ENCODE measurements at places on chromosomes 11 and 22. TPM values are rescaled to one million over a fixed set of nuclear protein-coding genes. Genes with fewer than 3 reads are reported as not detected.

The IRAG1 gene
- total RNA-seq, result not detected

The NFAM1 gene
- total RNA-seq, result 0.18 TPM

- H3K36me3 ChIP-seq, result peaks cover 17% of the 10 kb centered on the region
- H3K4me3 ChIP-seq, result peak overlapping the region; percentile 79
- H3K4me1 ChIP-seq, result peaks cover 17% of the 10 kb centered on the region
- DNase-seq, result no peak
Observed at GRCh38 chr11:61968758-61969390, 1.4 kb upstream of the FTH1 start.

- no peak overlapping the region for H3K4me3 ChIP-seq
Observed at GRCh38 chr22:28894334-28894733, 11.0 kb downstream of the ZNRF3 start.

DNA sequence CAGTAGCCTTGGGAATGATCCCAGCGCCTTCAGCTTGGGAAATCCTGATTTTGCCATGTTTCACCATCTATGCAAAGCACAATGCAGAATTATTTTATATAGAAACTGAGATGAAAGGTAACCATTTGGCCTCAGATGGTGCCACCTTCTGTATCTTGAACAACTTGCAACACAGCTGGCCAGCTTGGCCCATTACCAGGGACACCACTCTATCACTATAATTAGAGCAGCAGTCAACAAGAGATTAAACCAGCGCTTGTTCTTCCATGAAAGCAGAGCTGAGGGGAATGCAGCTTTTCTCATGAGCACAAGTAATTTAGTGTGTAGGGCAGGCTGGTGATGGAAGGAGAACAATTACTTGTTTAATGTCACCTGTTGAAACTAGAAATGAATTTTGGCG, 6.7 kb upstream of the ZDHHC13 start:
- no peaks in the 10 kb centered on the region for H3K27me3 ChIP-seq
- H3K4me3 ChIP-seq, result no peak overlapping the region
- no peaks in the 10 kb centered on the region for H3K36me3 ChIP-seq

DNA sequence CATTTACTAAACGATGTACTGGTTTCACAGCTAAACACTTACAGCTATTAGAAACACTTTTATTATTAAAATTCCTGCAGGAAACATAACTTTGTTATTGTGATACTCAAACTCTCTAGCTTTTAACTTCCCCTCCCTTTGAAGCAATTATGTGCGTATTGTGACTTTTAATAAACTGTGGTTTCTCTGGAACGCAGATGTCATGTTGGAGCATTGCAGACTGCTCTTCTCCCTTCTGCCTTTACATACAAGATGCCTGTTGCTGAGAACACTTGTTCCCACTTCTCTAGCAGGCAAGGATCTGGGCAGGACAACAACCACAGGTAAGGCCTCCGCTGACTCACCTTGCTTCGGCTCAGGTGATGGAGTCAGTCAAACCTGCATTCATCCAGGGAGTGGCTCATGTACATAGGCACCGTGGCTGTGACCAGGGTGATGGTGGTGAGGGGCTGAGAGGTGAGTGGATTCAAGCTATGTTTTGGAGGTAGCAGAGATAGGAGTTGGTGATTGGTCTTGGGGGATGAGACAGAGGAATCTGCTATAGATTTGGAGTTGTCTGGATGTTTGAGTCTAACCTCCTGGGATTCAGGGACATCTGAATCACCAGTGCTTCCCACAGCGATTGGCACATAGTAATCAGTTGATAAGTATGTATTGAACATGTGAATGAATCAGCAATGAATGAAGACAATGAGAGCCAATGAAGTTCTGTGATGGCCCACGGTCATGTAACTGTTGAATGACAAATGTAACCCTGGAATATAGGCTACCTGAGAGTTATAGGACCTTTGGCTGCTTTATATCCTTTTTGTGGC, 106.0 kb downstream of the ADAMTS15 start:
- H3K27me3 ChIP-seq, result no peaks in the 10 kb centered on the region
- no peaks in the 10 kb centered on the region for H3K4me1 ChIP-seq
- no peaks in the 10 kb centered on the region for H3K36me3 ChIP-seq
- no peak overlapping the region for H3K4me3 ChIP-seq
- H3K27ac ChIP-seq, result no peak overlapping the region
- DNase-seq, result no peak

DNA sequence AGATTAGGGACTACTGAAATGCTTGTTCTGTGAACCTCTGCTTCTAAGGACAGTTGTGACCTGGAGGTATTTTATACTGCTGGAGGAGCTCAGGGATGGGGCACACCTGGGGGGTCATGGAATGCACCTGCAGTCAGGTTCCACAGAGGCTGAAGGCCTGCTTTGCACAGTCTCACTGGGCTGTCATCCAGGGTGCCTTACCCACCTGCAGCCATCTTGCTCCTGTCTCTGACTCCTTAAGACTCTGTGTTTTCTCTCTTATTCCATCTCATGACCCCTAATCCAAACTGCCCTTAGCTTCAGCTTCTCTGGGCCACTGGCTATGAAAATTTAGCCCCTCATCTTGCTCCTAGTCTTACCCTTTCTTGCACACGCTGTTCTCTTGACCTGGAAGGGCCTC, 127.0 kb upstream of the SNX19 start:
- no peaks in the 10 kb centered on the region for H3K4me1 ChIP-seq
- DNase-seq, result no peak
- H3K27me3 ChIP-seq, result no peaks in the 10 kb centered on the region
- H3K36me3 ChIP-seq, result no peaks in the 10 kb centered on the region
- no peak overlapping the region for H3K27ac ChIP-seq

GRCh38 chr22:32904044-32904443, 102.5 kb downstream of the TIMP3 start:
- H3K4me1 ChIP-seq, result no peaks in the 10 kb centered on the region
- peak; percentile 57 for DNase-seq
- H3K36me3 ChIP-seq, result no peaks in the 10 kb centered on the region
- H3K27ac ChIP-seq, result no peak overlapping the region
- no peaks in the 10 kb centered on the region for H3K27me3 ChIP-seq

DNA sequence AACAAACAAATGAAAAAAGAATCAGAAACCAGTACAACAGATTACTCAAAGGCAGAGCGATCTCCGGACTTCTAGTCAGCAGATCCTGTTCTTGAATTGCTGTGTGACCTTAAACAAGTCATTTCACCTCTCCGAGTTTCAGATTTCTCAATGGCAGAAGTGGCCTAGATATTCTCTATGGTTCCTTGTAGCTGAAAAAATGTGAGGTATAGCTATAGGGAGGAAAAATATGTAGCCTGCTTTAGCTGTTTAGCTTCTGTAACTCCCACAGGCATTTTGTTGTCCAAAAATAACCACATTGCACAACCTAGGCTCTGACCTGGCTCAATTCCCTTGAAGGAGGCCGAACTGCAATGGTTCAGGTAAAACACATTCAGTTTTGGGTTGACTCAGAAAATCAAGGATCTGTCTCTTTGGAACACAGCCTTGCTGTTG, 100.7 kb downstream of the DBX1 start:
- H3K4me3 ChIP-seq, result no peak overlapping the region
- no peaks in the 10 kb centered on the region for H3K27me3 ChIP-seq
- no peak overlapping the region for H3K27ac ChIP-seq

- no peaks in the 10 kb centered on the region for H3K4me1 ChIP-seq
- no peaks in the 10 kb centered on the region for H3K27me3 ChIP-seq
- no peak overlapping the region for H3K27ac ChIP-seq
- no peak overlapping the region for H3K4me3 ChIP-seq
- no peak for DNase-seq
Observed at GRCh38 chr11:31326470-31327148, 42.9 kb downstream of the DCDC1 start.

DNA sequence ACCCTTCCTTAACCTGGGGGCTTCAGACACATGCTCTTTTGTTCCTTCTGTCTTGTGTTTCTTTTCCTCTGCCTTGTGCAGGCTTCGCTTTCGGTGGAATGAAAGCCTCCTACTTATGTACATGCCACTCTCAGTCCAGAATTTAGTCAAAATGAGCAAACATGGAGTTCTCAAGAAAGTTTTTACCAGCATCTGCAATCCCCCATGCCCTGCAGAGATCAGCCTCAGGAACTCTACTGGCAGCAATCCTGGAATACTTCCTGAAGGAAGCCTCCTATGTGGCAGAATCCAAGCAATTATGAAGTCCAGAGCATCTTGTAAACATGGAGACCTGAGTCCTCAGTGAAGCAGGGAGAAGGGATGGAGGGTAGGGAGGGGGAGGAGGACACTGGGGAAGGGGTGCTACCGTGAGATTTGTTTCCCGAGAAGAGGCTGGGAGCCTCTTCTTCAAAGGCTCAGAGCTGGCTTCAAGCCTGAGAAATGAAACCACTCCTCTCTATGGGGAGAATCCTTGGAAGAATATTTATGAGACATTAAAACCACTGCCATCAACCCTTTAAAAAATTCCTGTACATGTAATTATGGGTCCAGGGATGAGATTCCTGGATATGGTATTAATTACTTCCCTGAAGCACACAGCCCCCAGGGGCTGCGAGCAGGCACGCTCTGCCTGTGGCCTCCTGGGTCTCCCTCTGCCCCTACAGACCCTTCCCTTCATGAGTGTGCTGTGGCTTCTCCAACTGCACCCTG, 58.4 kb downstream of the TENM4 start:
- no peaks in the 10 kb centered on the region for H3K4me1 ChIP-seq
- H3K27ac ChIP-seq, result no peak overlapping the region
- H3K4me3 ChIP-seq, result no peak overlapping the region
- no peaks in the 10 kb centered on the region for H3K27me3 ChIP-seq
- DNase-seq, result no peak

The PTPRCAP gene
- not detected for total RNA-seq

DNA sequence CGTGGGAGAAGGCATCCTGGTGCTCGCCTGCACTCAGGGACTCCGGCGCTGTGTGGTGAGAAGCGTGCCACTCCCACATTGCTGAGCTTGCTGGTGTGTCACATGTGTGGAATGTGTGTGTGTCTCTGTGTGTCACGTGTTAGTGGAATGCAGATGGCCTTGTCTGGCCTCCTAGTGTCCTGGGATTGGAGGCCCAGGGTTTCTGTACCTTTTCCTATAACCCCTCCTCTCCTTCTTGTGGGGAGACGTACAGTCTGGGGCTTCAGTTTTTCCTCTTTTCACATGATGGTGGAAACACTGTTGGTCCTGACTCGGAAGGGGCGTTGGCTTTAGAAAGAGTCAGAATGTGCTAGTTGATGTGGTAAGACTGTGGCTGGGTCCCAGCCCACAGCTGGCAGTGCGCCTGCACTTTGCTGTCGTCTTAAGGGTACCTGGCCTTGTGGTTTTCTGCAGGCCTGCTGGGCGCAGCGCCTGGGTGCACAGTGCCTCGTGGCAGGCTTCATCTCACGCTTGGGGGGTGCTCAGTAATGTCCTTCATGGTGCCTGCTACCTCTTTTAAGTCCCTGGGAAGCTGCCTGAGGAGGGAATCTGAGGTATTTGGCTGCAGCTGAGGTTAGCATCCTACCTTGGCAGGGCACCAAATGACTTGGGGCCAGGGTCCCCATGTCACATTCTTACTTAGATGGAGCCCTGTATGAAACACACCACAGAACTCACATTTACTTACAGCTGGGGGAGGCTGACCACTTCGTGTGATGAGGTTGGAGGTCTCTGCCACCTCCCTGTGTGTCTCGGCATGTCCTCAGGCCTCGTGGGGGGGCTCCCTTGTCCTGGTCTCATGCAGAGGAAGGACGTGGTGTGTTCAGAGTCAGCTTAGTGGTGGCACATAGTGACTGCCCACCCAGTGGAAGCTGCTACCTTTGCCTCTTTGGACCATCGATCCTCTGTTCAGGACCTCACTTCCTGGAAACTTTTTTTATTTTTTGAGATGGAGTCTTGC, 61.9 kb downstream of the MED15 start:
- no peak for DNase-seq
- H3K4me1 ChIP-seq, result peaks cover 3% of the 10 kb centered on the region
- H3K27me3 ChIP-seq, result no peaks in the 10 kb centered on the region

The PHOX2A gene
- not detected for total RNA-seq

GRCh38 chr11:26944866-26945664, 48.8 kb upstream of the FIBIN start:
- DNase-seq, result no peak
- H3K27ac ChIP-seq, result no peak overlapping the region
- H3K4me3 ChIP-seq, result no peak overlapping the region
- H3K4me1 ChIP-seq, result no peaks in the 10 kb centered on the region
- no peaks in the 10 kb centered on the region for H3K36me3 ChIP-seq

DNA sequence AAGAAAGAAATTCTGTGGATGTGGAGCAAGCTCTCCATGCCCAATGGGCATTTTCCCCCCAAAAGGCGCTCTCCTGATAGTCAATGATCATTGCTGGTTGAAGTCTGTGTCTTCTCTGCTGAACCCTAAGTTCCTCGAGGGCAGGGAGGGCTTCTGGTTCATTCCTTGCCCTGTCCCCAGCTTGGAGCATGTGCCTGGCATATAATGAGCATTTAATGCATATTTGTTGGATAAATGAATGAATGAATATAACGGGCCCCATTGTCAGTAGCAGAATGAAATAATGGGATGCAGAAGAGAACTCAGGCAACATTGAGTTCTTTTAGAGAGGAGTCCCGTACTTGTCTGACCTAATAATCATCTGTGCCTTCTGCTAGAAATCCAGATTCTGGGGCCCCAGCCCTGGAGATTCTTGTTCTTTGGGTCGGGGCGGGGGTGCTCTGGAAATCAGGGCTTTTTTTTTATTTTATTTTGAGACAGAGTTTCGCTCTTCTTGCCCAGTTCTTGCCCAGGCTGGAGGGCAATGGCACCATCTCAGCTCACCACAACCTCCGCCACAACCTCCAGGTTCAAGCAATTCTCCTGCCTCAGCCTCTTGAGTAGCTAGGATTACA, 64.4 kb downstream of the CD82 start:
- H3K27me3 ChIP-seq, result no peaks in the 10 kb centered on the region
- peak; percentile 1 for DNase-seq
- H3K36me3 ChIP-seq, result no peaks in the 10 kb centered on the region
- no peak overlapping the region for H3K27ac ChIP-seq
- H3K4me3 ChIP-seq, result no peak overlapping the region

The AMBRA1 gene
- 23.4 TPM for total RNA-seq

The APOBEC3F gene
- not detected for total RNA-seq

The LMNTD2 gene
- total RNA-seq, result 0.43 TPM

- H3K36me3 ChIP-seq, result no peaks in the 10 kb centered on the region
- no peaks in the 10 kb centered on the region for H3K4me1 ChIP-seq
- no peak for DNase-seq
Observed at GRCh38 chr11:31757260-31757835, 53.8 kb downstream of the PAX6 start.

- H3K36me3 ChIP-seq, result peaks cover 37% of the 10 kb centered on the region
- no peak overlapping the region for H3K4me3 ChIP-seq
- no peaks in the 10 kb centered on the region for H3K27me3 ChIP-seq
- peak; percentile 96 for DNase-seq
Observed at GRCh38 chr22:19514831-19515565, 9.2 kb downstream of the CLDN5 start.

DNA sequence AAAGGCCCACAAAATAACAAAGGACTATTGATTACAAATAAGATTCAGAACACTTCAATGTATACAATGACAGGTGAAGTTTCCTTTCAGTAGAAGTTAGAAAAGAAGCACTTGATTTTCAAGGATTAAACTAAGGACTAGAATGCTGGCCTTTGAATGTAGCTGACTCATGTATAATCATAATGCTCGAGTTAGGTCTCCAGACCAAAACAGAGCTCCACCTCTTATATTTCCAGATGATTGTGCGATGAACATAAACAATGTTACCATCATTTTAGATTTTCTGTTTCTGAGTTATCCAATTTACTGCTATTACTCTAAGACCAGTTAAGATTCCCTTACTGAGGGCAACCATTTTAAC, 40.4 kb upstream of the RAPSN start:
- DNase-seq, result no peak
- no peaks in the 10 kb centered on the region for H3K4me1 ChIP-seq
- no peaks in the 10 kb centered on the region for H3K27me3 ChIP-seq
- H3K27ac ChIP-seq, result no peak overlapping the region

The TOMM22 gene
- total RNA-seq, result 79.0 TPM

The LGR4 gene
- 44.2 TPM for total RNA-seq
